ENCODE measurements at places on chromosomes 3 and 15.

DNA sequence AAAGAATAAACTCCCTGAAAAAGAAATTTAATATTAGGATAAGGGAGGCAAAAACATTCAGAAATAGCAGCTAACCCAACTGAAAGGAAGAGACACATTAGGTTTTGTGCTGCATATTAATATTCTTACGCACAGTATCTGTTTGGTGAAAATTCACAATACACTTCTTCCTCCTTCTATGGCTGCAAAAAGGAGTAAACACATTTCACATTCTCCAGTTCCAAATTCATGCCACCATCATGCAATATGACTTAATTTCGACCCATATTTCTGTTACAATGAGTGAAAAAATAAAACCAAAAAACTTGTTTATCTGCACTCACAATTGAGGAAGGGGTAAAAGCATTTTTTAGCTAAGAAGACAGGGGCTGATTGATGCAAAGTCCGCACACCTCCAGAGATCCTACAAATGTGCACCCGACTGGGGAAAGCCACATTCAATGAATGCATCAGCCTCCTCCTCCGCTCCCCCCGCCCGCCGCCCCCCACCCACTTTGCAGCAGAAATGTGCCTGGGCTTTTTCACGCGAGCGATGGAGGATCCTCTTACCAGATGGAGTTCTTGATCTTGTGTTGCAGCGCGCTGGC is 1.0 kb downstream of the RFX7 start:
- no peak for DNase-seq

- DNase-seq = no peak
Observed at GRCh38 chr3:53166781-53167291, 5.8 kb downstream of the PRKCD start.

GRCh38 chr15:54046093-54046492 is 67.9 kb downstream of the UNC13C start:
- DNase-seq = no peak

DNA sequence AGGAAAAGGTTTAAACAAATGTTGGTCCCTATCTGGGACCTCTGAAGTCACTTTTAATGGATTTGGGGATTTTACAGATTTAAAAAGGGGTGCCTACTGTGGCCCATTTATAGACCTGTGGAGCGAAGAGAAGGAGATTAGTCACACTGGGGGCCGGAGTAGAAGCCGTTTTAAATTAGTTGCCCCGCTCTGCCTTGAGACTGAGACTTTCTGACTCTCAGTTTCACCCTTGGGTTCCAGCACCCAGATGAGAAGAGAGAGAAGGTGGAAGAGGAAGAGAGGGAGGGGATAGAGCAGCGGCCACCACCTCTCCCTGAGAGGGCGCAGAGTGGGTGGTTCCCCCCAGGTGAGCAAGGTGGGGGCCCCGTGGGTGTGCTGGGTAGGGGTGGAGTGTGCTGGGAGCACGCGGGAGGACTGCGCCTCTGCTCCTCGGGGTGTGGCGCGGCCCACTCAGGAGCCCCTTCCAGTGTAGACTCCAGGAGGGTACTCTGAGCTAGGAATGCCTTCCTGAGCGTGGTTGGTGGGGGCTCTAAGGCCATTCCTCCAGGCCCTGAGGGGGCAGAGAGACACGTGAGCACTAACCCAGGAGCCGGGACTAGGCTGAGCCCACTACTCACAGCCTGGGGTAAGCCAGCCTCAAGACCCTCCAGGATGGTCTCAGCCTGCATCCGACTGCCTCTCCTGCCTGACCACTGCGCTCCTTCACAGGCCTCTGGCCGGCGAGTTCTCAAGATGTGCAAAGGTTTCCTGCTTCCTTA is 32.6 kb upstream of the RAB6B start:
- DNase-seq = no peak

DNA sequence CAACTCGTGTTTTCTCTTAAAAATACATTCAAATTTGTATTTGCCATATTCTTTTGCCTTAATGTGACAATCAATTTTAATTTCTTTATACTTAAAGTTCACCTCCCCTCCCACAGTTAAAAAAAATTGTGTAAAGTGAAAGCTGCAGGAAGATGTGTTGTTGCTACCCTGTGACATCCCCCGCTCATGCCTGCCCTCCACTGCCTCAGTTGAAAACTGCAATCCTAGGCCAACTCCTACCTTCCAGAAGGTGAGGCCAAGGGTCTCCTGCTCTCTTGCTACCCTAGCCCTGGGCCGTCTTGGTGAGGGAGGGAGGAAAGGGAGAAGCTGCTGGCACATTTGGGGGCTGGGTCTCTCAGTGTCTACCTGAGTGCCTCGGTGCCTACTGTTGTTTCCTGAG is 57.0 kb upstream of the CMTM7 start:
- no peak for DNase-seq

DNA sequence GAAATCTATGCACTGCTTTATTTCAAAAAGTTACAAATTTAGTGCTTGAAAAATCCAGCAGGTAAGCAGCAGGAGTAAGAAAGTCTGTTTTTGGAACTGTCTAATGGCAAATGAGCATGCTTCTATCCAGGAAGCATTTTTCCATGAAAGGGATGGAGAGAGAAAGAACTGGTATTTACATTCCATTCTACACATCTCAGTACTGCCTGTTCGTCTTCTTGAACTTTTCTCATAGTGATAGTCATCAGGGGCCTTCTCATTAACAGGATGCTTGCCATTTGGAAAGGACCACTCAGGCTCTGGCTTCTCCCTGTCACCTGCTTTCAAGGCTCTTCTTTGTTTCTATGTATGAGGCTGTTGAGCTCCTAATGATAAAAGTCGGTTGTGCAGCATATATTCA is 267.3 kb upstream of the IL12A start:
- no peak for DNase-seq

DNA sequence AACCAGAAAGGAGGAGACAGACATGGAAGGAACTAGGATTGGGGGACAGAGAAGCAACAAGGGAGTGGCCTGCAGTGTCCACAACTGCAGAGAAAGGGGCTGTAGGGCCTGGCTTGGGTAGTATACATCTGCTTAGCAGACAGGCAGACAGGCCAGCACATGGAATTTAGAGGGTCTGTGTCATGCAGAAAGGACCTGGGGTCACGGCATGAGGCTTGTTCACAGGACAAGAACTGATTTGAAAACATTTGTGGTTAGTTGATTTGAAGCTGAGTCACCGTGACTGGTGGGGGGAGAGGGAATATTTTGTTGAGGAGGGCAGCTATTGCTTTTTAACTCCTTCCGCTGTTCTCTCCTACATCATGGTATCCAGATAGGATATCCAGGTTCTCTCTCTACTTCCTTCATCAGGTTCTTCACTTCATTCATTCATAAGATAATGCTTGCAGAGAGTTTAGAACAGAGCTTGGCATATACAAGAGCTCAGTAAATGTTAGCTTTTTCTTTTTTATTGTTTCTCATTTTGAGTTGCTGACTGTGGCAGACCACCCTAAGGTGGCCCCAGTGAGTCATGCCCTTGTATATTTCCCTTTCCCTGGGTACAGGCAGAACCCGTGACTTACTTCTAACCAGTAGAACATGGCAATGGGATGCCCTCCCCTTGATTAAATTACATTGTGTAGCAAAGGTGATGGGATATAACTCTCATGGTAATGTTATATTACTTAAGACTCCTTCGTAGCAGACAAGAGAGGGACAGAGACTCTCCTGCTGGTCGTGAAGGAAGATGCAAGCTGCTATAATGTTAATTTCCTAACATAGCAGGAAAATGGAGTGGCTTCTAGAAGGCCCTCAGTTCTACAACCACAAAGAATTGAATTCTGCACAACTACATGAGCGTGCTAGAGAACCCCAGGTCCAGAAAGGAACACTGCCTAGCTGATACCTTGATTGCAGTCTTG is 95.0 kb upstream of the NMNAT3 start:
- DNase-seq = no peak
